Mammary epithelial cell (primary cell): ENCODE measurements at places on chromosomes 1 and 21. TPM values are rescaled to one million over a fixed set of nuclear protein-coding genes. Genes with fewer than 3 reads are reported as not detected.

DNA sequence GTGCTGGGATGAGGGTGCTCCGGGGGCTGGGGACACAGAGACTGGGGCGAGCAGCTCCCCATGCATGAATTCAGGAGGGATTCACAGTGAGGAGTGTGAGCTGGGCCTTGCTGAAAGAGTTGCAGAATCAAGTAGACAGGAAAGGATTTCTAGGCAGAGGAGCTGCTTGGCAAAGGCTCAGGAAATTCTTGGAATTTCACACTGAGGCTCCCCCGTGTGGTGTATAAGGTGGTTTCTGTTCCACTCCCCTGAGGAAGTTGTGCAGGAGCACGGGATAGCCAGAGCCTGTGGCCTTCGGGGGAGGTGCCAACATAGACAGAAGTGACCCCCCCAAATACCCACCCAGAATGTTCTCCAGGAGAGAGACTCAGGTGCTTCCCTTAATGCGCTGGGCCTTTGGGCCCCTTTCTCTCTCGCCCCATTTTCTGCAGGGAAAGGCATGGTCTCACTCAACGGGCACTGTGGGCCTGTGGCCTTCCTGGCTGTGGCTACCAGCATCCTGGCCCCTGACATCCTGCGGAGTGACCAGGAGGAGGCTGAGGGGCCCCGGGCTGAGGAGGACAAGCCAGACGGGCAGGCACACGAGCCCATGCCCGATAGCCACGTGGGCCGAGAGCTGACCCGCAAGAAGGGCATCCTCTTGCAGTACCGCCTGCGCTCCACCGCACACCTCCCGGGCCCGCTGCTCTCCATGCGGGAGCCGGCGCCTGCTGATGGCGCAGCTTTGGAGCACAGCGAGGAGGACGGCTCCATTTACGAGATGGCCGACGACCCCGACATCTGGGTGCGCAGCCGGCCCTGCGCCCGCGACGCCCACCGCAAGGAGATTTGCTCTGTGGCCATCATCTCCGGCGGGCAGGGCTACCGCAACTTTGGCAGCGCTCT, 58.5 kb upstream of the ACTL8 start:
- DNase-seq: peak; percentile 27

- no peak for DNase-seq
Measured at GRCh38 chr1:184866586-184866985, 107.7 kb downstream of the NIBAN1 start.

DNA sequence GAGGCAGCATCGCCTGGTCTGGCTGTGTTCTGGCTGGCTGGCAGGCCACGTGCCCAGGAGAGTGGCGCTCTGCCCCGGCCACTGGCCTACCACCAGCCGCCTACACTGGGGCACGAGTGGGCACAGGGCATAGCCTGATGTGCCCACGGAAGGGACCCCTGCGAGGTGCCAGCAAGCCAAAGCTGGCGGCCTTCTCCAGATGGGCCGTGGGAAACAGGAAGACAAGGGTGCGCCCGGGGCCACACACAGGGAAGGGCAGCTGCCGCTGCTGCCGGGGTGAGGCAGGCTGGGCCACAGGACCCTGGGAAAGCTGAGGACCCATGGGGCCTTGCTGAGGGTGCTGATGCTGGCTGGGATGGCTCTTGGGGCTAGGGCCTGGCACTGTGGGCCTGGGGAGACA, 40.7 kb downstream of the SLC66A1 start:
- no peak for DNase-seq

The VSIG8 gene
- total RNA-seq: not detected in 2 replicates

GRCh38 chr1:70674941-70675685, 264.0 kb downstream of the CTH start:
- no peak for DNase-seq

- no peak for DNase-seq
Measured at GRCh38 chr1:37092937-37093336, 58.6 kb upstream of the GRIK3 start.

GRCh38 chr1:240094041-240094722, 2.5 kb downstream of the FMN2 start:
- DNase-seq: no peak

GRCh38 chr1:206890125-206891060, 6.8 kb upstream of the IL24 start:
- peak; percentile 84 for DNase-seq

The BMP8B gene
- not detected for total RNA-seq

DNA sequence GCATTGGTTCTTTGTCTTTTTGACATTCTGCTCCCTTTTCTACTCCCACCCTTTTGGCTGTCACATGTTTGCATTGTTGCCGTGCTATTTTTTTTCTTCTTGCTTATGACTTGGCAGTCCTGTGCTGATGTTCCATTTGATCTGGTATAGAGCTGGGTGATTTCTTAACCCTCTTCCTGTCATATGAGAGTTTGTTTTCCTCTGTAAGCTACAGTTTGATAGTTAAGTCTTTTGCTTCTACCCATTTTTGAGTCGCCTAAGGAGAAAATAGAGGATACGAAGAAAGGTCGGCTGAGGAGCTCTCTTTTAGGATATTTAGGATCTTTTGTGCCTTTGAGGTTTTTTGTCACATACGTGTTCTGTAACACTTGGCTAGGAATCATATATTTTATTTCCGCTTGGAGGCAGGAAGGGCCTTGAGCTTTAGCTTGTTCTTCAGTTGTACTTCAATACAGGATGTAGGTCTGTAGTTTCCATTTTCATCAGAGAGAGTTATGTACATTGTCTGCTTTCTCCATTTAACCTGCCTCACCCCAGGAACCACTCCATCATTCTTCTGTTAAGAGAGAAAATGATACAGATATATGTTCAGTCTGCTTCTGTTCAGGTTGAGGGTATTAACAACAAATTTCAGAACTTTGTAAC, 150.7 kb downstream of the BACH1 start:
- no peak for DNase-seq

The LCA5L gene
- total RNA-seq: 2.3 TPM

DNA sequence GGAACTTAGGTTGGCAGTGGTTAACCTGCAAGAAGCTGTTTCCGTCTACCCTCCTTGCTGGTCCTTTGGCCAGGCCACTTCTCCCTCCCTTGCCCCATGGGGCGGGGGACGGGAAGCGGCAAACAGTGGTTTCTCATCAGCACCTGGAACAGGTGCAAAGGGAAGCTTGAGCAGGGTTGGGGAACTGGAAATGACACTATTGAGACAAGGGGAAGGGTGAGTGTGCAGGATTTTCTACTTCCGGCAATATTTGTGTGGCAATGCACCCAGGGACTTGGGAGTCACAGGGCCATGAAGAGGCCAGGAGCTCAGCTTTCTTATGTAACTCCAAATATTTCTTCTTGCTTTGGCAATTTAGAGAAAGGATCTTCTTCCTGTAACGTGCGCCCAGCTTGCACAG, 29.0 kb upstream of the SARS1 start:
- no peak for DNase-seq

The PDPN gene
- 33.7 TPM for total RNA-seq

The LCE3D gene
- not detected for total RNA-seq

- DNase-seq: peak; percentile 18
Measured at GRCh38 chr1:223834660-223835263, 11.0 kb downstream of the TP53BP2 start.

GRCh38 chr1:115056395-115056798, 26.8 kb downstream of the TSHB start:
- DNase-seq: no peak

The RERE gene
- total RNA-seq: 48.4 and 49.9 TPM in 2 replicates

DNA sequence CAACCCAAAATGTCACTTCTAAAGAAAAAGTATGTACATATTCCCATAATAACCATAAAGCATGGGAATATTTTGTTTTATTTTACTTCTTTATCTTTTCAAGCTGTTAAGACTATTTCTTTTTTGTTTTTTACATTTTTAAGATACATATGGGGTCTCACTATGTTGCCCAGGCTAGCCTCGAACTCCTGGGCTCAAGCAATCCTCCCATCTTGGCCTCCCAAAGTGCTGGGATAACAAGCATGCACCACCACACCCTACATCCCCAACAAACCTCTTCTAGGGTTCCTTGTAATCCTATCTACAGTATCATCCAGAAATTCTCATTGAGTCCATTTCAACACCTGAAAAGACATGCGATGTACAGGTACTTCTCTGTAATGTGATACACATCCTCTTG, 87.5 kb downstream of the TM2D1 start:
- DNase-seq: no peak

The RPRD2 gene
- total RNA-seq: 22.7 and 23.1 TPM in 2 replicates

The TRIM67 gene
- total RNA-seq: not detected in 2 replicates

DNA sequence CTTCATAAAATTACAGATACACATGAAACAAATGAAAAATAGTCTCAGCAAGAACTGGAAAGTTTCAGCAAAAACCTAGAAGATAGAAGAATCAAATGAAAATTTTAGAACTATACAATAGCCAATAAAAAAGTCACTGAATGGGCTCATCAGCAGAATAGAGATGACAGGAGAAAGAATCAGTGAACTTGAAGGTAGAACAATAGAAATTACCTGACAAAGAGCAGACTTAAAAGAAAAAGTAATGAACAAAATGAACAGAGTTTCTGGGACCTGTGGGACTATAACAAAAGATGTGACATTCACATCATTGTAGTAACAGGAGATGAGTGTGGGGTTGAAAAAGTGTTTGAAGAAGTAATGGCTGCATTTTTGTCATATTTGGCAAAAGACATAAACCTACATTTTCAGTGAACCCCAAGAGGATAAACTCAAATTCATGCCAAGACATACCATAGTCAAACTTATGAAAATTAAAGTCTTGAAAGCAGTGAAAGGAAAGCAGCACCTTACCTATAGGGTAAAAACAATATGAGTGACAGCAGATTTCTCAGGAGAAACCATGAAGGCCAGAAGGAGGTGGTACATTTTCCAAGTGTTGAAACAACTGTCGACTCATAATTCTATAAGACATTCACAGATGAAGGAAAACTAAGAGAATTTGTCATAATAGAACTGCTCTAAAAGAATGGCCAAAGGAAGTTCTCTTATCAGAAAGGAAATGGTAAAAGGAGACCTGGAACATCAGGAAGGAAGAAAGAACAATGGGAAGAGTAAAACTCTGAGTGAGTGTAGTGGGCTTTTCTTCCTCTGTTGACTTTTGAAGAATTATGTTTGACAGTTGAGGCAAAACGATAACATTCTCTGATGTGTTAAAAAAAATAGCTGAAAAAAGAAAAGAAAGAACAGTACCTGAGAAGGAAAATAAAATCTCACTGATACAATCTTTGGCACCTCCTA, 23.5 kb downstream of the NTPCR start:
- DNase-seq: no peak
